Caudate nucleus (tissue), 63 donors: ENCODE measurements at places on chromosomes 7 and 10.

DNA sequence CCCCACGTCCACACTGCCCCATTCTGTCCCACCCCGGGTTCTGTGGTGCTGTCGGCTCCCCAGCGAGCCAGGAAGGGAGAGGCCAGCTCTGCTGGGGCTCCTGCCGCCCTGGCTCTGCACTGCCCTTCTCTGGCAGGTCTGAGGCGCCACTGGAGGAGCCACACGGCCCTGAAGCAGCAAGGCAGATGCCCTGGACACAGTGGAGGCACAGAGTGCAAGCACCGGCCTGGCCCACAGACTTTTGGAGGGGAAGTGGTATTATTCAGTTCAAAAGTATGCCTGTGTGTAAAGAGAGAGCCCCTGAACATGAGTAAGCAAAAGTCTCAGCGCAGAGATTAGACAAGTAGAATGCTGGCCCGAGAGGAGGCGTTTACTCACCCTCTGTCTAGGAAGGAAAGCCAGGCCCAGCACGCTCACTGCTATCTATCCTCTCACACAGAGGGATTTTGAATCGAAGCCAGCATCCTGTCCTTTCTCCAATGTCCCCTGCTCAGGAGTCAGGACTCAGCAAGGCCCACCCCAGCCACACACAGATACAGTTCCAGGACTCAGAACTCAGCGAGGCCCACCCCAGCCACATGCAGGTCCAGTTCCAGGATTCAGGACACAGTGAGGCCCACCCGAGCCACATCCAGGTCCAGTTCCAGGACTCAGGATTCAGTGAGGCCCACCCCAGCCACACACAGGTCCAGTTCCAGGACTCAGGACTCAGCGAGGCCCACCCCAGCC lies 115.0 kb downstream of the EGFR start:
- DNase-seq, result no peak

- no peak for DNase-seq
These were observed 4.0 kb downstream of the ABCB1 start for GRCh38 chr7:87596696-87597095.

DNA sequence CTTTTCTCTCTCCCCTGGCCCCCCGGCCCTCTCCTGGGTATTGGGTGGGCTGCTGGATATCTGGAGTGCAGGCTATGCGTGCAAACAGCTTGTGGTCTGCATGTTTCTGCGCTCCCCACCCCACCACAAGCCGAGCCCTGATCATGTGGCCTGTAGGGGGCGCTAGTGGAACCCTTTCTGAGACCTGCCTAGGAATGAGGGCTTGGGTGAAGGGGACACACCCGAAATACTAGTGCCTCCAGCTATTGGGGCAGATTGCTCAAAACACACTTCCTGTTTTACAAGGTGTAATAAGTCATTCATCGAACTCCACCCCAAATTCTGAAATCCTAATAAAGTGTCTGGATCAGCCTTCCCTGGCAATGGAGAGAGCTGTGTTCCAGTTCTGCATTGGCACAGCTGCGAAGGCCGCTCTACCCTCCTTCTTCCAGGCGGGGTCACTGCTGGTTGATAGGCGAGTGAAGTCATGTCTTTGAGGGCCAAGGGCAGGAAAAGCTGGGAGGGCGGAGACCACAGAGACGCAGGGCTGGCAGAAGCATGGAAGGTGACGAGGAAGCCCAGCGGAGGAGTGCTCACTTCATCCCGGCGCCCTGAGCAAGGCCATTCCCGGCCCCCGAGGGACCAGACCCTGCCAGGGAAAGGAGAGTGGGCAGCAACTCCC lies 19.8 kb upstream of the PRRT4 start:
- no peak for DNase-seq

DNA sequence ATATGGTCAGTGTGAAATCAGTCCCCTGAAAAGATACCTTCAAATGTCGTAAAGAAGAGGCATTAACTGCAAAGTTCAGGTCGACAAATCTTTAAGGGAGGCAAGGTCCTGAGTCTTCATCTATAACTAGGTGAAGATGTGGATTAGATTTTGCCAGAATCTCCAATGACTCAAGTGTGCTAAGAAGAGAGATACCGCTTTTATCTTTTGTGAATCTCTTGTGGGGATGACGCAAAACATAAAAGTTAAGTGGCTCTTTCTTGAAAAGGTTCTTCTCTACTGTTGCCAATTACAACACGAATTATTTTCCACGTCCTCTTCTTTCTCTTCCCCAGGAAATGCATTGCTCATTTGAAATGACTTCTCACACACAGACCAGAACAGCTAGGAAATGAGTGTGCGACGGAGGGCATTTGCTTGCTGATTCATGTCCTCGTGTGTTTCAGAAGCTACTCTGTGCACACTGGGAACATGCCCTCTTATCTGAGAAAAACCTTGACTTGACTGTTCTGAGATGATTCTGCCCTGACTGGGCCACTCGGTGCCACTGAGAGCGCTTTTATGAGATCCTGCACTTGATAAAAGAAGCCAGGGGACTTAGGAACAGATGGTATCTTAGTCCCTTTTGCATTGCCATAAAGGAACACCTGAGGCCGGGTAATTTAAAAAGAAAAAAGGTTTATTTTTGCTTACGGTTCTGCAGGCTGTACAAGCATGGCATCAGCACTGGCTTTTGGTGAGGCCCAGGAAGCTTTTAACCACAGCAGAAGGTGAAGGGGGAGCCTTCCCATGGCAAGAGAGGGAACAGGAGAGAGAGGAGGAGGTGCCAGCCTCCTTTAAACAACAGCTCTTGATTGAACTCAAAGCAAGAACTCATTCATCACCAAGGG lies 169.5 kb upstream of the PFKP start:
- DNase-seq, result no peak

DNA sequence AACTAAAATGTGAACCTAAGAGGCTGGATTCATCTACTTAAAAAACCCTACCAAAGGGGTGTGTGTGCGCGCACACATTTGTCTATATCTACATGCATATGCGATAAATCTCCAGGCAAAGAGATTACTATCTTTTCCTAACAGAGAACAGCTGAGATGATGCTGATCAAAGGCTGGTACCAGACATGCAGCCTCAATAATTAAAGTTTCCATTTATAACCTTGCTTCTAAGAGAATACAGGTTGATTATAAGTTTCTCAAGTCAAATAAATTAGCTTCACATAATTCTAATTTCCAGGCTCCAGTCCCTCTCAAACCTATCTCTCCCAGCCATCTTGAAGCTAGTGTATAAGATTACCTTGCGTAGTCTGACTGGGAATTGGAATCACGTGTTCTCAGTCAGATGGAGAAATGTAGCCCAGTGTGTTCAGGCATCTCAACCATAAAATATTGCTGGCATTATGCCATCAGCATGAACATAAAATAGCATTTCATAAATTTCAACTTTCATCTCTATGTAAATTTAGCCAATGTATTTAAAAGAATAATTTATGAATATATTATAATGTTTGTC lies 1062.0 kb downstream of the XPNPEP1 start:
- no peak for DNase-seq
